ENCODE measurements at places on chromosomes 13 and 19.

DNA sequence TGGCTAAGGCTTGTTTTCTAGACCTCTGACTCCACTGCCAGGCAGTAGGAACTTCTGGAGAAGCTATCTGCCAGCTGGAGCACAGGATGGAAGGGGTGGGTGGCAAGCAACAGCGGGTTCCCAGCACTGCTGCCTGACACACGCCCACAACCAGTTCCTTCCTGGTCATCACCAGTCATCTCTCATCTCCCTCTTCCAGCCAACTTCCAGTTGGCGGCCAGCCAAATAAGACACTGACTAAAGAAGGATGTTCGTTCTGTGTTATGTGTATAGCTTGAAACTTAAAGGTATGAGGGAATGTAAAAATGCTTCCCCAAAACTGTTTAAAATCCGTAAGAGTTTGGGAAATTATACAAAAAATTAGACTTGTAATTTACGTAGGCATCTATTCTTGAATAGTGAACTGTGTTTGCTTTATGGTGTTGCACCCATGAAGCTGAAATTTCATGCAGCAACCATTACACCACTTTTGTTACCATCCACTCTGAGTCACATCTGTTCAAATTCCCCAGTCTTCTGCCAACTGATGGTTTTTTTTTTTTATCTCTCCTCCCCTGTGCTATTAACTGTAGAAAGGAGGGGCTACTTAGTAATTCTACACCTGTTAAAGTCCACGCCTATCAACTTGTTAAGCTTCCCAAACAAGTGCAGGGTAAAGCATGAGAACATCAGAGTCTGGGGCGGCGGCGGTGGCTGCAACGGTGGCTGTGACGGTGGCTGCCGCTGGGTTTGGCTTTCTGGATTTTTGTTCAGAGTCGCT, 86.2 kb upstream of the FRY start:
- peak; percentile 61 for DNase-seq

GRCh38 chr13:97067017-97067895, 73.0 kb upstream of the OXGR1 start:
- DNase-seq: no peak

GRCh38 chr13:104099750-104100149, 1033.5 kb upstream of the SLC10A2 start:
- DNase-seq: no peak

DNA sequence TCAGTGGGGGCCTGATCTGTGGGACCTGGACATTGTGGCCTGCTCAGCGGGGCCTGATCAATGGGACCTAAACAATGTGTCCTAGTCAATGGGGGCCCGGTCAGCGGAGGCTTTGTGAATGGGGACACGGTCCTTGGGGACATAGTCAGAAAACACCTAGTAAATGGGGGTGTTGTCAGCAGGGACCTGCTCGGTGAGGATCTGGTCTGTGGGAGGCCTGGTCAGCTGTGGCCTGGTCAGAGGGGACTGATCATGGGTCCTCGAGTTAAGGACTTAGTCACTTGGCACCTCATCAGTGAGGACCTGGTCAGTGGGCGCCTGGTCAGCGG, 44.5 kb upstream of the TPM4 start:
- DNase-seq: no peak

DNA sequence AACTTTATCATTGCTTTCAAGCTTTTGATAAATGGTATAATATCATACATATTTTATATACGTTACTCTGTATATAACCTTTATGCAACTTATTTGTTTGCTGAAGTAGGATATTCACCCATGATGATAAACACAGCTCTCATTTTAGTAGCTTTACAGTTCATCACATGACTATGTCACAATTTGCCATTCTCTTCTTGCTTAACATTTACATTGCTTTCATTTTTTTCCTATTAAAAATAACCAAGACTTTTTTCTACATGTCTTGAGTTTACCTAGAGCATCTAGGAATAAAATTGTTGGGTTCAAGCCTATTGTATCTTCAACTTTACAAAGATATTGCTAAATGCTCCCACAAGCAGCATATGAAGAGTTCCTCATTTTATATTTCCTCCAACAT, 54.0 kb downstream of the KCNRG start:
- no peak for DNase-seq

- no peak for DNase-seq
Observed at GRCh38 chr13:110274687-110275086, 32.3 kb downstream of the COL4A1 start.

GRCh38 chr13:42318570-42318969, 46.6 kb downstream of the AKAP11 start:
- DNase-seq: no peak

DNA sequence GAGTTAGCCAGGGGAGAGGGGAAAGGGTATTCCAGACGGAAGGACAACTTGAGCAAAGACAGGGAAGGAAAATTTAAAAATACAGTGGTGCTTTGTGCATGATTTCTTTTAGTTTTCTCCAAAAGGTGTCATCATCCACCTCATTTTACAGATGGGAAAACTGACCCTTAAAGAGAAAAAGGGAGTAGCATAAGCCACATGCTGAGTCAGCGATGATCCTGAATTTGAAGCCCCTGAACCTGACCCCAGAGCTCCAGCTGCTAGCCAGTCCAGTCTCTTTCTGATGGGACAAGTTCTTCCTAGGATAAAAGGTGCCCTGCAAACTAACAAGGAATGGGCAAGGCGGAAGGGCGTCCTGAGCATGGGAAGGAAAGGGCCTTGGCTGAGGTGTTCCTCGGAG, 10.3 kb downstream of the CABP5 start:
- DNase-seq: no peak

DNA sequence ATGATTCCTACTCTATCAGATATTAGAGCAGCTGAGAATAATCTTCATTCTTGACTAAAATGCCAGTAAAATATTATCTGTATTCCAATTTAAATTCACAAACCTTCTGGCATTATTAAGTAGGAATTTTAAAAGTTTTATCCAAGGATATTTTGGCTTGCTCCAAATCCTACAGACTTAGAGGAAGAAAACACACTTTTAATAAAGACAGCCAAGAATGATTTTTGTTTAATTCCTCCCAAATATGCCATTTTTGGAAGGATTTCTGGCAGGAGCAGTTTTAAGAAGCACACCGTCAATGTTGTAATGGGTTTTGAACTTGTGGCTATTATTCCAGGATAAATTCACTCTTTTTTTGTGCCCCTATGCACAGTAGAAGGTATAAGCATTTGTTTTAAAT, 355.1 kb downstream of the SLITRK5 start:
- DNase-seq: no peak

DNA sequence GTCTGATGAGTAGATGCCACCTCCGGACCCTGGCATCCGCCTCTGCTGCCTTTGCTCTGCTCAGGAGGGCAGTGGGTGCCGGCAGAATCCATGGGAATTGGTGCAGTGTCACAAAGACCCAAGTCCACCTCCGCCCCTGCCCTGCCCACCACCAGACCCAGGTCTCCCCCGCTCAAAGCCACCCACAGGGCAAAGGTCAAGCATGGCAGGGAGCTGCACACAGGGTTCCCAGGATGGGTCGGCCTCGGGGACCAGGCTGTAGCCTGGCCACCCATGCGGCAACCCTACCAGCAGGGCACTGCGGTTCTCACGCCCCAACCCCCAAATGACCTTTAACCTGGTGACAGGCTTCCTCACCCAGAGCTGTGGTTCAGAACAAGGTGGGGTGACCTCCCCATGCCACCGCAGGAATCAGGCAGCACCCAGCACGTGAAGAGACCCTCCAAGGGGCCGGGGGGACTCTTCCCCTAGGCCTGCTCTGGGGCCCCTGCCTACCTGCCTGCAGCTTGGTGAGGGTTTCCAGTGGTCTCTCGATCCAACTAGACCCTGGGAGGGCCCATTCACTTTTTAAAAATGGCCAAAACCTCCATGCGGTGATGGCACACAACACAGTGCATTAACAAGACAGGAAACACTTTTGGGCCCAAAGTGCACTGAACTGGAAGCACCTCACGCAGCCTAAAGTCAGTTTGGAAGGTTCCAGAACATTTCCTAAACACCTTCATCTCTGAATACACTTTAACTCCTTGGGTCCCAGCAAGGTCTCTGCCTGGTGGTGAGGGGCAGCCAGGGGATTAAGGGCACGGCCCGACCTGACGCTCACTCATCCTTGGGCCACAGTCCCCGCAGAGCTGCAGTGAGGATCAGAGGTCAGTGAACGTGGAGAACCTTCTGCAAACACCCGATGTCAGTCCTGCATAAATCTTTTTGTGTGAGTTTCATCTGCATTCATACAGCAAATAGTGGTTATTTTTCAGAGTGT, 11.0 kb downstream of the GAS6 start:
- no peak for DNase-seq

DNA sequence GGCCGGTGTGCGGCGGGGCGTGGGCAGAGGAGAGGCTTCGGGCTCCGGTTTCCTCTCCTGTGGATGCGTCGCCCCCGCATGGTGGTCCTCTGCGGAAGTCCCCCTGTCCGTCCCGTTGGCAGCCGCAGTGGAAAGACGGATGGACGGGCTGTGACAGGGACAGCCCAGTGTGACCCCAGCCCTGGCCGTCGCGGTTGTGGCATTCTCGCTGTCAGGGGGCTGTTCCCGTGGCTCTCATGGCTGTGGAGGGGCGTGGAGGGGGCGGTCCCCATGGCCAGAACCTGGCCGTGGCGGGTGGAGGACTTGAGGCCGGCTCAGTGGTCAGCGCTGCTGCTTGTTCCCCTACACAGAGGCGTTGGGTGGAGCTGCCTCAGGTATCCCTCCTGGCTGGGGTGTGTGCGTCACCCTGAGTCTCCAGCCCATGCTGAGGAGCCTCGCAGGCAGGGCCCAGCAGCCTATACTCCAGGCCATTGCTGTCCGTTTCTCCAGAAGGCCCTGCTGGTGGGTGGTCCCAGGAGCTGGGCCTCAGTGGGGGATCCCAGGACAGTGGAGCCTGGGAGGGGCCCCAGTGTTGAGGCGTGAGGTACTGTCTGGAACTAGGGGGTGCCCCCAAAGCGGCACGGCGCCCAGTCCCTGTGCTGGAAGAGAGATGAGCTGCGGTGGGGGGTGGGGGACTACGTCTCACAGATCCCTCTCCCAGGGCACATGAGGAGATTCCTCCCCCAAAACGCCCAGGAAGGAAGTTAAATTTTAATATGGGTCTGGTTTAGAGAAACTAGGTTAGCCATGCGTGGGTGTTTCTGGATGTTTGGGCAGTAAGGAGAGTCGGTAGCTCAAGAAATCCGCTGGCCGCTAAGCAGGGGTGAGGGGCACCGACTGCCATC, 20.3 kb downstream of the CSNK1G2 start:
- no peak for DNase-seq

GRCh38 chr13:79767126-79767525, 286.2 kb downstream of the NDFIP2 start:
- no peak for DNase-seq

GRCh38 chr13:51998723-51999509, 12.3 kb downstream of the ATP7B start:
- no peak for DNase-seq

- DNase-seq: no peak
Observed at GRCh38 chr13:49110913-49111170, 109.3 kb upstream of the MLNR start.

GRCh38 chr13:110221406-110222117, 85.4 kb downstream of the COL4A1 start:
- no peak for DNase-seq

- no peak for DNase-seq
Observed at GRCh38 chr13:42891591-42891990, 100.5 kb downstream of the EPSTI1 start.

DNA sequence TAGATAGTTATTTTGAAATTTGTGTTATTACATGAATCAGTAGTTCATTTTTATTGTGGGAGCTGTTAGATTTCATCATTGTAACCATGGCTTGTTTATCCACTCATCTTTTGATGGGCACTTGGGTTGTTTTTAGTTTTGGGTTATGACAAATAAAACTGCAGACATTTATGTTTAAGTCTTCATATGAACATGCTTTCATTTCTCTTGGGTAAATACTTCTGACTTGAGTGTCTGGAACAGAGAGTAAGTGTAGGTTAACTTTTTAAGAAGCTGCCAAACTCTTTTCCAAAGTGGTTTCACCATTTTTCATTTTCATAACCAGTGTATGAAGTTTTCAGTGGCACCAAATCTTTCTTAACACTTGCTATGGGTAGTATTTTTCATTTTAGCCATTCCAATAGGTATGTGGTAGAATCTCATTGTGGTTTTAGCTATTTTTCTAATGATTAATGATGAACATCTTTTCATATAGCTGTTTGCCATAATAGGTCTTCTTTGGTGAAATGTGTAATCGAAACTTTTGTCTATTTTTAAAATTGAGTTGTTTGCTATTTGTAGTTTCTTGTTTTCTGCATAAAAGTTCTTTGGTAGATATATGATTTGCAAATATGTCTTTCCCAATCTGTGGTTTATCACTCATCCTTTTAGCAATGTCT, 17.9 kb downstream of the SLAIN1 start:
- DNase-seq: no peak

DNA sequence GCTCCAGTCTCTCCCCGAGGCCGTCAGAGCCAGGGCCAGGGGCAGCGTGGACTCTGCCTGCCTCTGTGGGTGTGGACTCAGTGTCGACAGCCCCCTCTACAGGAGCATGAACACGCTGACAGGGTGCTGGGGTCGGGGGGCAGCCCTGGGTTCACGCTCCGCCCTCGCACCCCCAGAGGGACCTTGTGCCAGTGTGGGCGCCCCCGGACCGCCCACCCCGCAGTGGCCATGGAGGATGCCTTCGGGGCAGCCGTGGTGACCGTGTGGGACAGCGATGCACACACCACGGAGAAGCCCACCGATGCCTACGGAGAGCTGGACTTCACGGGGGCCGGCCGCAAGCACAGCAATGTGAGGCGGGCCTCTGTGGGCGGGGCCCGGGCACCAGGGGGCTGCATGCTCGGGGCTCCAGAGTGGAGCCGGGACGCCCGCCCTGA, 8.3 kb downstream of the TRPM4 start:
- no peak for DNase-seq

DNA sequence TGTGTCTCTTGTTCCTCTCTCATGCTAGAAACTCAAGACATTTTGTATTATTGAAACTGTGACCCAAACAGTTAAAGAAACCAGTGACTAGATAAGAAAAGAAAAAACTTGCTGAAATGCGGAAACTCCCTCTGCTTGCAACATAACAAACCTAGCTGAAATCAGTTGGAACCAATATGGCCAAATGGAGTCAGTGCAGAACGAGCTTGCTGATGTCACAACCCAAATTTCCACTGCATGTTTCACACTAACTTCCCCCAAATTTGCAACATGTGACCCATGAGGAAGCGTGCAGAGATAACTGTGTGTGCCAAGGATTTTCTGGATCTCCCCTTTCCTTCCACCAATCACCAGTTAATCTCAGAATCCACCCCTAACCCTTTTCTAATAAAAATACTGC, 208.0 kb downstream of the DLEU7 start:
- no peak for DNase-seq

GRCh38 chr19:12331211-12331941, 2.1 kb downstream of the ZNF563 start:
- no peak for DNase-seq

Data from HS-27A (cell line).